BE2C (cell line): ENCODE measurements at places on chromosomes 3 and 15.

- no peak for DNase-seq
Measured at GRCh38 chr3:152047465-152047864, 174.0 kb downstream of the SUCNR1 start.

DNA sequence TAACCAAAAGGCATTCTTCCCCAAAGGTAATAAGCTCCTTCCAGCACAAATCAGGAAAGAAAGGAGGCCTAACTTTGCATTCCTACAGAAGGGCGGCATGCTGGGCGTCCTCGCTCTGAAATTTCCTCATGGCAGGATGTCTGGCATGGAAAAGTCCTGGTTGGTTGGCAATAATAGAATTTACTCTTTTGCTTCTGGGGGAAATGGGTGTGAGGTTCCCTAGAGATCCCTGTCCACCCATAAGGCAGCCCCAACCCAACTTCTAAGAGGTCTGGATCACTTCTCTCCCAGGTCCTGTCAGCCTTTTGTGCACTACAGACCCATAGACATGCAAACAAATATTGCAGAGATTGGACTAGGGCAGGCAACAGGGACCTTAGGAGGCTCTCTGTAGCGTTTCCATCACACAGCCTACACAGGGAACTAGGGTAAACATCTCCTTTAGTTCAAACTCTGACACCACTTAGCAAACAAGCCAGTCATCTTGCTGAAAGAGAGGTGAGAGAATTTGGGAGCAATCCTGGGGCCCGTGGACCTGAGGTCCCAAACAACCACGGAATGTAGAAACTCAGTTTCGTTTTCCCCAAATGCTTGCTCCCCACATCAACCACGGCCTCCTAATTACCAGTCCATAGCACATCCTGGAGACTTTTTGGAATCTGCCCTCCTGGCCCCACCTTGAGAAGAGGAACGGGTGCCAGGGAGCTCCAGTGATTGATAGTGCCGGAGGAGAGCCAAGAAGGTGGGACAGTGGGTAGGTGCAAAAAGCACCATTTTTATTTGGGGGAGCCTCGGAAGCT is 2.1 kb downstream of the ZIC4 start:
- no peak for DNase-seq

GRCh38 chr15:95018888-95019545 is 787.7 kb downstream of the MCTP2 start:
- DNase-seq, result no peak

DNA sequence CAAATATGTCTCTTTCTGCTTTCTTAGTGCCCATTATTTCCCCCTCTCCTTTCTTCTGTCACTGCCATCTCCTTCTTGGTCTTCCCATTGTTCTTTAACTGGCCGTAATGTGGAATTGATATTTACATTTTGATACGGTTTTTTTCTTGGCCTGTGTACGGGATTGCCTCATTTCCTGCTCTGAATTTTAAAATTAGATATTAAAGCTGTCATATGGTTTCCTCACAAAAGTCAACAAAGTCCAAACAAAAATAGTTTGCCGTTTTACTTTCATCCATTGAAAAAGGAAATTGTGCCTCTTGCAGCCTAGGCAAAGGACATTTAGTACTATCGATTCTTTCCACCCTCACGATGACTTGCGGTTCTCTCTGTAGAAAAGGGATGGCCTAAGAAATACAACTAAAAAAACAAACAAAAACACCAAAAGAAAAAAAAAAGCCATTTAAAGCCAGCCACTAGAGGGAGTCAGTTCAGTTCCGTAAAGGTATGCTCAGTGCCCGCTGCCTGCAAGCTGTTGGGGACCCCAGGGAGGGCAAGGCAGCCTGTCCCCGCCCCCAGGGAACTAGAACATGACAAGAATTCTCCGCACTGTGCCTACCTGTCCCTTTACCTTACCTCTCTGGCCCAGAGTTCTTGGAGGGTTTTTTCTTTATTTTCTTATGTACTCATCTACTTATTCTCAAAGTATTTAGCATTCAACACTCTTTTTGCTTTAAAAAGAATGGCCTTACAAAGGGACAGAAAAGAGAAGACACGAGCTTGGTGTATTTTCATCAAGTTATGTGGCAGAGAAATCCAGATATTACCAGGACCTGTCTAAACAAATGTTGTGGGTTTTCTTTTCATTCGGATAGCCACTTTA is 30.0 kb upstream of the NR2E3 start:
- DNase-seq, result peak; percentile 63

- DNase-seq, result peak; percentile 59
Measured at GRCh38 chr3:62874711-62875557, at the start of gene CADPS. TSS of gene CADPS (minus strand) at chr3:62875416. CDS start at chr3:62875029, 387 bp downstream.

DNA sequence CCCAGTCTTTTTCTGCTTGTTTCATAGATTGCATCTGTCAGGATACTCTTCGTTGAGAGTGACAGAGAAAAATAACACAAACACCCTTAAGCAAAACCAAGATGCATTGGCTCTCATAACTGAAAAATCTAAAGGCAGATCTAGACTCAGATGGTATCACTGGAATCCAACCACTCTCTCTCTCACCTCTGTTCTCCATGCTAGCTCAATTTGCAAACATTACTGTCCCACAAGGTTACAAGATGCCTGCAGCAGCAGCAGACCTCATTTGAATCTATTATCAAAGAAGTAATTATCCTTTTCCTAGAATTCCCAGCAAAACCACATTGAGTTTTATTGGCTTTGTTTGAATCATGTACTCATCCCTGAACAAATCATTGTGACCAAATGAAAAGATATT is 19.1 kb upstream of the PCOLCE2 start:
- DNase-seq, result no peak

- peak; percentile 33 for DNase-seq
Measured at GRCh38 chr3:115330430-115330829, 183.3 kb upstream of the ZBTB20 start.

- DNase-seq, result no peak
Measured at GRCh38 chr3:28949580-28949979, 331.3 kb upstream of the RBMS3 start.

- no peak for DNase-seq
Measured at GRCh38 chr3:60613769-60614303, 637.4 kb downstream of the FHIT start.

- no peak for DNase-seq
Measured at GRCh38 chr15:88301311-88301710, 44.8 kb upstream of the NTRK3 start.

DNA sequence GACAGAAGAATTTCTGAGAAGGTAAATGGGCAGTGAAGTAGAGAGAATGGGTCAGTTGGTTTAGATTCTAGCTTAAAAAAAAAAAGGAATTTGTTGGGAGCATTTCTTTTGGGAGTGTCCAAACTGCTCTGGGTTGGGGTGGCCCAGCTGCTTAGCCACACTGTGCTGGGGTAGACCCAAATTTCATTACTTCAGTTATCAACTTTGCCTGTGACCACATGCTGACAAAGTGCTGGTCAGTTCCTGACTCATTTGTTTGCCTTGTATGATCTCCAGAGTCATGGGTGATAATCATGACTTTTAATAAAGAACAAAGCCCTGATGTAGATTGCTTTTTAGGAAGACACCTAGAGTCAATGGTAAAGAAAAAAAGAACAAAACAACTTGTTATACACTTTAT is 121.5 kb upstream of the FGF7 start:
- no peak for DNase-seq

DNA sequence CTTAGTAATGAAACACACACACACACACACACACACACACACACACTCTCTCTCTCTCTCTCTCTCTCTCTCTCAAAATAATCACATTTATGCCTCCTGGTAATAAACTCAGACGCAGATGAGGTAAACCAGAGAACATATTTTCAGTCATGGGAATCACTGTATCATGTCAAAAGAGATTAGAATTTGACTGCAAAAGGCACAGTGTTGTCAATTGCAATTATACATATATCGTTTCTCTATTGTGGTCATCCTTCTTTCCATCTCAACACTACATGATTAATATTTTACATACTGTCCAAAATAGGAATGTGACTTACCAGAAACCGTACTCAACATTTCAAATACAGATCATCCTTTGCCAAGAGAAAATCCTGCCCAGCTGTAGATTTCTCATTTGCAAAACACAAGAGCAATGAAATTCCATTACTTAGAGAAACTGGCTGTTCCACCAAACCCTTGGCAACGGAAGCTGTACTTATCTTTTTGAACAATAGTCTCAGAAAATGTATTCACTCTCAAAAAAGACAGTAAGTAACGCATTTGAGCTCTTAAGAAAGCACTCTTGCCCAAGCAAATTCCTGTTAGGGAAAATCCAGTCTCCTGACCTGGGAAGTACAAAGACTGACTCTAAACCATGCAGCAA is 24.3 kb downstream of the PDZRN3 start:
- no peak for DNase-seq

DNA sequence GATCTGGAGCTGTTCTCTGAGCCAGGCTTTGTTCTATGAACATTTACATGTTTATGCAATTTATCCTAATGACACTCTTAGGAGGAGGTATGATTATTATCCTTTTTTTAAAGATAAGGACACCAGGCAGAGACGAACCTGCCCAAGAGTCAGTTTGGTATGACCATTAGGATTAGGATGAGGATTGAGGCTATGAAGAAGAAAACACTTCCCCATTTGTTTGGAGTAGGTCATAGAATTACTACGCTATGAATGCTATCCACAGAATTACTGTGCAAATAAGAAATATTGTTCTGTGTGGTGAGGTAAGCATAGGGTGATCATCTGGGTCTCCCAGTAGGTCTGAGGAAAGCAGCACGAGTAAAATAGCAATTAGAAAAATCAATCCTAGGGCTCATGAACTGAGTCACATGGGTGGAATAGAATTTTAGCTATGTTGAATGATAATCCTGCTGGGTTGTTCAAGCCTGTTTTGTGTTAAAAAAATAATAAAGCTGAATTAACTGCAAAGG is 23.9 kb downstream of the EIF4E3 start:
- DNase-seq, result no peak

DNA sequence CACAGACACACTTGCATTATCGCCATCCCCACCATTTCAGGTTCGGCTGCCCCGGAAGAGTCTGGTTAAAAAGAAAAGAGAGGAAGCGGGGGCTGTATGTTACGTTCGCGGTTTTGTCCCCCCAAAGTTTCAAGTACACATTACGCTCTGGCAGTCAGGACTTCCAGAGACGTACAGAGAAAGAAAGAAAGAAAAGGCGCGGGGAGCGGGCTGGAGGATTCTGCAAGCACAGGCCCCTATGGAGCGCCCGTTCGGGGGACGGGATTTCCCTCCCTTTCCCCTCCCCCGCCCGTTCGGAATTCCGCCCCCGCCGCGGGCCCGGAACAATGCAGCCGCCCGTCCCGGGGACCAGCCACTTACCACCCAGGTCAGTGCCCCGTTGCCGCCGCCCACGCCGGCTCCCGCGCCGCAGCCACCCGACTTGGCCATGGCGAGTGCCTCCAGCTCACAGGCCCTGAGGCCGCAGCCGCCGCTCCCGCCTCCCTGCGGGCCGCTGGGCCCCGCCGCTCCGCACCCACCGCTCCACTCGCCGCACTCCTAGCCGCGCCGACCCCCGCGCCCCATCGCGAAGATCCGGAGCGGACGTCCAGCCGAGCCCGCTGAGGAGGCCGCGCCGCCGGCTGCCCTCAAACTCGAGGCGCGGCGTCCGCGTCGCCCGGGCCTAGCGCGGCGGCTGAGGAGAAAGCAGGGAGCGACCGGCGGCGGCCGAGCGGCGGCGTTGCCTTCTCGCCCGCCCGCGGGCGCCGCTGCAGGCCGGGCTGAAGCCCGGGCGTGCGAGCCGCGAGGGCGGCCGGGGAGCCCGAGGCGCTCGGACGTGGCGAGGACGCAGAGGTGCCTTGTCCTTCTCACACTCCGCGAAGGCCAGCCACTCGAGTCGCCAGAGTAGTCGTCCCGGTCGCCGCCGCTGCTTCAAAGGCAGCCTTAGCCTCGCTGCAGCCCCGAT is 567 bp downstream of the TOP2B start:
- DNase-seq, result peak; percentile 52

GRCh38 chr3:76788206-76788605 is 251.7 kb upstream of the ROBO2 start:
- DNase-seq, result no peak

DNA sequence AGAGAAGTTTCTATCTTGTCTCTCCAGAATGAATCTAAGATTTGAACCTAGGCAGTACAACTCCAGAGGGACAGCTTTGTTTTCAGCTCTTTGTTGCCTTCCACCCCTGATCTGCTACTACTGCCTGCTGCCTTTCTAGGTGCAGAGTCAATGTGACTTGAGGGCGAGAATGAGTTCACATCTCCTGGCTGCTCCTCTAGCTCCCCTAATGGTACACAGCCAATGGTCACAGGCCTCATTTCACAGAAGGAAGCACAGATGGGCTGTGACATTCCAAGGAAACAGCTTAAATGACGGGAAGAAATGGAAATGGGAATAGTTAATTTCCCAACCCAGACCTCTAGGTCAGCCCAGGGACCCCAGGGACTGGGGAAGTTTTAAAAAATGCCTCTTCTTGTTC is 32.4 kb downstream of the FAM43A start:
- DNase-seq, result no peak

DNA sequence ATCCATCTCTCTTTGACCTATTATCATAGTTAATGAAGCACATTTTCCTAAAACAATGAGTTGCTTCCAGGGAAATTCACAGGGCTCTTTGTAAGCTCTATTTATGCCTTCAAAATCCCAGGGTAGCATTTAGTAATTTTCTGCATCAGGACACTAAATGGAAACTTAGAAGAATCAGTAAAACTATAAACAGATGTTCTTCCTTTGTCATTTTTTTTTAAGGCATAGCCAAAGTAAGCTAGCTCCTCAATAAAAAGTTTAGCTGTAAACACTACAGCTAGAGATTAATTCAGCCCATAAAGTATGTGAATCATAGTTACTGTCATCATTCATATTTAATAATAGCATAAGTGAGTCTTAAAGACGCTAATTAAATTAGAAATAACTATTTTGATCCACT is 79.3 kb downstream of the RPL22L1 start:
- DNase-seq, result no peak

DNA sequence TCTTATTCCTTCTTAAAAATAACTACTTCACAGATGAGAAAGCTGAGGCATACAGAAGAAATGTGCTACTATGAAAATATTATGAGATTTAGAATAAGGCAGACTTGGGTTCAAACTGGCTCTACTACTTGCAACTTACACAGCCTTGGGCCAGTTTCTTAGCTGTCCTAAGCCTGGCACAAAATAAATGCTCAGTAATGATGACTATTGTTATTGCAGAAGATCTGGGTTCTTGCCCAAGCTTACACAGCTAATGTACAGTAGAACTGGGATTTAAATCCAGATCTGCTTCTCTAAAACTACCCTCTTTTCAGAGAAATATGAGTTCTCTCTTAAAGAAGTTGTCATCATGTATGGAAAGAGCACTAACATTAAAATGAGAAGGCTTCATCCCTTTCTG is 228.2 kb upstream of the TPRG1 start:
- DNase-seq, result no peak

DNA sequence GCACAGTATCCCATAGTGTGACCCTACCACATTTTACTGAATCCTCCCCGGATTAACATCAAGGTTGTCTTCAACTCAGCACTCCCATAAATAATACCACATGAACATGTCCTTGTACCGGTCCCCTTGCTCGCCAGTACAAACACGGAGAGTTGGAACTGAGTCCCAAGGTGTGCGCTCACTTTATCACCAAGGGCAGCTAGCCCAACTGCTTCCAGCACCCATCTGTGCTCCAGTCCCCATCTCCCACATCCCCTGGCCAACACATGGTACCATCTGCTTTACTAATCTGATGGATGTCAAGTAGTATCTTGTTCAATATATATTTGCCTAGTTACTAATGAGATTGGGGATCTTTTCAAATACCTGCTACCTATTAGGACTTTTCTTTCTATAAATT is 64.7 kb downstream of the ISG20 start:
- no peak for DNase-seq
